ENCODE measurements at places on chromosomes 11 and 22.

GRCh38 chr11:10381736-10382135 lies 73.3 kb upstream of the AMPD3 start:
- no peak for DNase-seq

DNA sequence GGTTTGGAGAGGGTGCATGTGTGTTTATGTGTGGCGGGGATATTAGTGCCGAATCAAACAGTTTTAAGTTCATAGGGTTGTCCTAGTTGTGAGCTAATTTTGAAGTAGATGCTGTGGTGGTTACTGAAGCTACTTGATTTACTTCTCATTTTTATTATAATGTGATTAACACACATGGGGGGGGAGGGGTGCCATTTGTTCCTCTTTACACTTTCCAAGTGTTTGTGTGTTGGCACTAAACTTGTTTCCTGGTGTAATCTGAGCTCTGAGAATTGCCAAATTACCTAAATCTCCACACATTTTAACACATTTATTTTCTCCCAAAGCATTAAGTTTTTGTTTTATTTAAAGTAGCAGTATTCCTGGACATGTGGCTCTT lies 60.1 kb downstream of the ZNRF3 start:
- DNase-seq, result no peak

GRCh38 chr11:33530815-33531214 lies 169.8 kb downstream of the C11orf91 start:
- no peak for DNase-seq

DNA sequence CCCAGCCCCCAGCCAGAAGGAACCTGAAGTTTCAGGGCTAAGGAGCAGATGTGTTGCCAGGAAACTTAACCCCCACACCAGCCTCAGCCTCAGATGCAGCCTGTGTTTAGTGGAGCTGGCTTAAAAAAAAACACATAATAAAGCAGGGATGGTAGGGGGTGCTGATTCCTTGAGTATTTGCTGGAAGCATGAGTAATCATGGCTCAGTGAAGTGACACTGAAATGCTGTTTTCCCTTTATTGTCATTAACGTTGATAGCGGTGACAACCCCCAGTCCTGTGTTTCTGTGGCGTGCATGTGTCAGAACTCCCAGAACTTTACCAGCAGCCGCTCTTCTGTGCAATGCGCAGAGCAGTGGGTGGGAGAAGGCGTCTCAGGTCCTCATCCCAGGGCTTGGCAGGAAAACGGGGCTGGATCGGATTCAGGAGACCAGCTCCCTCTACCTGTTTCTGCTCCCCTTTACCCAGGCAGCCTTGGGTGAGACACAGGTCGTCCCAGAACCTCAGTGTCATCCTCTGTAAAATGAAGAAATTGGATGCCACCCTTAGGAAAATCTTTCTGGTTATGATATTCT lies 1282.1 kb downstream of the TBC1D22A start:
- no peak for DNase-seq

- DNase-seq, result no peak
These were observed 122.7 kb downstream of the DBX1 start for GRCh38 chr11:20037396-20038153.

DNA sequence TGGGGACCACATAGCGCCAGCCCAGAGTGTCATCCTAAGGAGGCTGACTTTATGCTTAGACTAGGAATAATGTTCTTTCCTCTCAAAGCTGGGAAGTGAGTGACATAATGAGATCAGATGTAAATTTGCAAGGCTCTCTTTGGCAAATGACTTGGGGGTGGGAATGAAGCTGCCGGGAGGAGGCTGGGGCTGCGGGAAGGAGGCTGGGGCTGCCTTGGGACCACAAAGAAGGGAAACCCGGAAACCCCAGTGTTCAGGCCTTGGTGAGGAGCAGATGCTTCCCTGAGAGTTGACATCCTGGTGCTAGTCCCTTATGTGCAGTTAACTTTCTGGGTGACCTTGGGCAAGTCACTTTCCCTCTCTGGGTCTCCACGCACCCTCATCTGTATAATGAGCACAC lies 182.0 kb downstream of the CHST1 start:
- no peak for DNase-seq

DNA sequence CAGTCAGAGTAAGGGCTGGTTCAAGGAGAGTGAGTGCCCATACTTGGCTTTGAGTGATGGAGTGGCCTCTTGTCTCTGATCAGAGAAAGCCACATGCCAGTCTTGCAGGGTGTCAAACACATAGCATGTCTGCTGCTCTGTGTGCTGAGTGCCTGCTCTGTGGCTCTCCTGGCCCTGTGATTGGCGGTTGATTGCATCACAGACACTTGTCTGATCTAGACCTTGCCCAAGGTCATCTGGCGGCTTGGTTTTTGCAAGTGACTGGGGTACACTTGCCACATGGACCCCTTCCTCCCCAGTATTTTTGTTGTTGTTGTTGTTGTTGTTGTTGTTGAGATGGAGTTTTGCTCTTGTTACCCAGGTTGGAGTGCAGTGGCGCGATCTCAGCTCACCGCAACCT lies 10.3 kb downstream of the OSBP2 start:
- no peak for DNase-seq

GRCh38 chr11:72078477-72078876 lies 1.9 kb downstream of the NUMA1 start:
- DNase-seq, result no peak

DNA sequence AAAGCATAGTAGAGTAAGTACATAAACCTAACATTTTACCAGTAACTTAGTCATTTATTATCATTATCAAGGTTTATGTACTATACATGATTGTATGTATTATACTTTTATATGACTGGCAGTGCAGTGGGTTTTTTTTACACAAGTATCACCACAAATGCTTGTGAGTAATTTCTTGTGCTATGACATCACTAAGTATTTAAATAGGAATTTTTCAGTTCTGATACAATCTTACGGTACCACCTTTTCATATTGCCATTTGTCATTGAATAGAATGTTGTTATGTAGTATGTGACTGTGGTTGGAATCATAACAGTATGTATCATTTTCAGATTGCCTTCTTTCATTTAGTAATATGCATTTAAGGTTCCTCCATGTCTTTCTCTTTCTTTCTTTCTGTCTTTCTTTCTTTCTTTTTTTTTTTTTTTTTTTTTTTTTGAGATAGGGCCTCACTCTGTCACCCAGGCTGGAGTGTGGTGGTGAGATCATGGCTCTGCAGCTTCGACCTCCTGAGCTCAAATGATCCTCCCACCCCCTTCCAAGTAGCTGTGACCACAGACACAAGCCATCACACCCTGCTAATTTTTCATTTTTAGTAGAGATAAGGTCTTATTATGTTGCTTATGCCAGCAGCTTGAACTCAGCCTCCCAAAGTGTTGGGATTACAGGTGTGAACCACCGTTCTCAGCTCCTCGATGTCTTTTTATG lies 18.6 kb downstream of the ATM start:
- DNase-seq, result no peak

GRCh38 chr11:76579056-76579751 lies 91.3 kb downstream of the LRRC32 start:
- no peak for DNase-seq

DNA sequence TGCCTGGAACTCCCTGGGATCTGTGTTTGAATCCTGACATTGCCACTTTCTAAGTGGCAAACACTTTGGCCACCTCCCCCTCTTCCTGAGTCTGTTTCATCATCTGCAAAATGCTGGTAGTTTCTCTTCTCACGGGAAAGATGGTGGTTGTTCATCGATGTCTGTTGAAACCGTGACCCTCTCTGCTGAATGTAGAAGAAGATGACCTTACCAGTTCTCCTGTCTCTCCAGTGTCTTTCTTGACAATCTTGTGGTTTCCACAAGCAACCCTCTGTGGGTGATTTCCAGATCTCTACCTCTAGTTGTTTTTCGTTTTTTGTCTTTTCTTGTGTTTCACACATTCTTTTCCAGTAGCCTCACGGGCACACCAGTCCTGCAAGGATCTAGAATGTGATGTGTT lies 27.5 kb downstream of the ZBTB16 start:
- no peak for DNase-seq

GRCh38 chr11:76850130-76850529 lies 10.6 kb upstream of the ACER3 start:
- DNase-seq, result no peak

DNA sequence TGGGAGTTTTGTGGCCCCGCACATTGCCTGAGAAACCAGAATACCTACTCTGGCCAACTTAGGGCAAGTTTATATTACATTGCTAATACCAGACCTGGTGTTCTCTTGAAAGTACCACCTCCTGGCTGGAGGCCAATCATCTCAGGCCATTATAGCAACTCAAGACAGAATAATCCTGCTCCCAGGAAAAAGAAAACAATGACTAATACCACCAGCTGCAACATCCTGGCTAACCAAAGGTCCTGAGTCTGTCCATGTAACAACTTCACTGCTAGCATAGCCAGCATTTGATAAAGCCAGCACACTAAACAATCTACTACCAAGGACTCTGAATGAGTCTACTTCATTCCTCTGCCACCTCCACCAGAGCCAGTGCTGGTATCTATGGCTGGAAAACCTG lies 1298.7 kb upstream of the CNTN5 start:
- DNase-seq, result no peak

- no peak for DNase-seq
These were observed 3.8 kb upstream of the PDXP start for GRCh38 chr22:37654563-37655251.

DNA sequence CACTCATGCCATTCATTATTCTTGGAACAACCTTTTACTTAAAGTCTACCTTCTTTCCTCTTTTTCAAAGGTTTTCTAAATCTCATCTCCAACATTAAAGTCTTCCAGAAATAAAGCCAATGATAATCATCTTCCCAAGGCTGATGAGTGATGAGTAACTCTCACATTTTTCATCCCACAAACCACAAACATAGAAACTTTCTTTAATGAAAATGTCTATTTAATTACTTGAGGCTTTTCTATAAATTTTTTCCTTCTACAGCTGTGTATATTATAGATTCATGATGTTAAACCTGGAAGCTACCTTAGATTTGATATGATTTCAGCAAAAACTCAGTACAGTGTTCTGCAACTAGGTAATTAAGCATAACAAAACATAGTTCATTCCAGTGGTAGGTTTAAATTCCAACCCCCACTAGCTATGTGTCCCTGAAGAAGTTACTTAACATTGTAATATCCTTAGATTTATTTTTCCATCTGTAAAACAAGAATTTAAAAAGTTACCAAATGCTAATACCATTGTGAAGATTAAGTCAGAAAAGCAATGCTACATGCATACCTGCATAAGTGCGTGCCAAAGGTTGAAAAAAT lies 845.4 kb downstream of the KCNA4 start:
- DNase-seq, result no peak

DNA sequence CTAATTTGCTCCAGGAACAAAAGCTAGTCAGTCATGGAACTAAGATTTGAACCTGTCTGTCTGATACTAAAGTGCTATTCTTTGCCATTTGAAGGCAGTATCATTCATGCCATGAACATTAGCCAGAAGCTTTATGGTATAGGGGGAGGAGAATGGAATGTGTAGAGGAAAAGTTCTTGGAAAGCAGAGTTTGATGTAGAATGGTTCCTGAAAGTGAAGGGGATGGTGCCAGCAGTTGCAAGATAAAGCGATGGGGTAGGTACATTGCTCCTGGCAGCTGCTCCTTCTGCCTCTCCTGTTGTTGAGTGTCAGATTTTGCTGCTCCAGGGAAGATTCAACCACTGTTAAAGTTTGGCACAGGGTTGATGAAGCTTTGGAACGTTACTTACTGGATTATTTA lies 53.4 kb downstream of the ARHGAP42 start:
- DNase-seq, result no peak

DNA sequence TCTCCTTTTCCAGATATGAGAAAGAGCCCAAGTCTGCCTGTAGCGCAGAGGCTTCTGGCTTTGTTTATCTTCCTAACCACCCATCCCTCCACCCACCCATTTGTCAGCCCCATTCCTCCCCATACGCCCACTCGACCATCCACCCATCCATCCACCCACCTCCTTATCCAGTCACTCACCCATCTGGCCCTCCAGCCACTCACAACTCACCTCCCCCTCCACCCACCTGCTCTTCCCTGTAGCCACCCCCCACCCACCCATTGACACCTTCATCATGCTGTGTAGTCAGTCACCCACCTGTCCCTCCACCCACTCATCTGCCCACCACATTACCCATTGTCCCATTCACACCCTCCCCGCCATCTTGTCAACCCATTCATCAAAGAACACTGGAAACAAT lies 5.5 kb downstream of the CST6 start:
- DNase-seq, result no peak

DNA sequence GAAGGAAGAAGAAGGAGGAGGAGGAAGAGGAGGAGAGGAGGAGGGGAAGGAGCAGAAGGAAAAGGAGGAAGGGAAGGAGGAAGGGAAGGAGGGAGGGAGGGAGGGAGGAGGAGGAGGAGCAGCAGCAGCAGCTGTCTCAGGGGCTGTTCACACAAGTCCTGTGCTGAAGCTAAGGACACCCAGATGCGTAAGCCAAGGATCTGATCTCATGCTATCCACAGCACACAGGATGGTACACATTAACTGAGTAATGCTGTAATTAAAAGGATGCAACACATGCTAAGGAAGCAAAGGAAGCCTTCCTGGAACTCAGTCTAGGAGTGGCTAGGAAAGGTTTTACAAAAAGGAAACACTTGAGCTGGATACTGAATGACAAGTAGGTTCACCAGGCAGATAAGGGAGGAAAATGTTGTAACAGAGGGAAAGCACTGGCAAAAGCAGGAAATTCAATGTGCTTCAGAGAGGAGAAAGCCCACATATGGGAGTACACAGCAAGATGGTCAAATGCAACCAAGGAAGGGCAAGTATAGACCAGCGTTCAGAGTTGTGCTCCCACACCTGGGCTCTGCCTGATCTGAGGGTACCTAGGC lies 32.0 kb downstream of the TRIM66 start:
- no peak for DNase-seq

All from stimulated activated CD8-positive, alpha-beta memory T cell treated with anti-CD3 and anti-CD28 coated beads, Interleukin-15, amount 100 ng/mL, for 24 hours (primary cell).